Spleen (tissue), 13 donors: ENCODE measurements at places on chromosomes 2 and 18. TPM values are rescaled to one million over a fixed set of nuclear protein-coding genes. Genes with fewer than 3 reads are reported as not detected.

DNA sequence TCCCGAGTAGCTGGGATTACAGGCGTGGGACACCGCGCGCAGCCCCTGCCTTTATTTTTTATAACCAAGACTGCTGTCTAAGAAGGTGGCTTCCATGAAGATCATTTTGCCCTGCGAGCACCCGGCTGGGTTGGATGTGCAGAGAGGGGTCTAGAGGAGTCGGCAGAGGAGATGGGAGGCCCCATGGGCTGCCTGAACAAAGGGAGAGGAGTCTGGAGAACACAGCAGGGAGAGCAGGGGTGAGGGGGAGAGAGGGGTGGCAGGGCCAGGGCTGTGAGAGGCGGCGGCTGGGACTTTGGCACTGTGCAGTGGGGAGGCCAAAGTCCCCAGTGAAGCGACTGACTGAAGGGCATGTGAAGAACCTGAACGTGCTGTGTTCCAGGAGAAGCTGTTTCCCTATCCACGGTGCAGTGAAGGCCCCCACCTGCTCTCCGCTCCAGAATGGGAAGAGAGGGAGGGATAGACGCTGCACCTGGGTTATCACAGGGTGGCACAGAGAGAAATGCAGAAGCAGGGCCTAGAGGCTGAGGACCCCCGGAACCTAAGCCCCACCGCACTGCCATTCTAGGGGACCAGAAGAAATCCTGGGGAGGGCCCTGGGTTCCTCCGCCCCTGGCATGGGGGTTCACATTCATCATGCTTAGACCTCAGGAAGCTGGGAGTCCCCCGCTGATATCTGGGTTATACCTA, 24.8 kb upstream of the FOSL2 start:
- H3K27me3 ChIP-seq, result peaks cover 5% of the 10 kb centered on the region
- H3K4me1 ChIP-seq, result peaks cover 11% of the 10 kb centered on the region
- no peak overlapping the region for H3K4me3 ChIP-seq
- no peaks in the 10 kb centered on the region for H3K36me3 ChIP-seq

- DNase-seq, result peak; percentile 61
- peak overlapping the region; percentile 50 for H3K27ac ChIP-seq
- no peaks in the 10 kb centered on the region for H3K4me1 ChIP-seq
- H3K27me3 ChIP-seq, result peaks cover 5% of the 10 kb centered on the region
- H3K36me3 ChIP-seq, result no peaks in the 10 kb centered on the region
Measured at GRCh38 chr2:238928520-238929241, 80.8 kb downstream of the TWIST2 start.

GRCh38 chr2:186910996-186911395, 62.0 kb upstream of the ZSWIM2 start:
- H3K27me3 ChIP-seq, result no peaks in the 10 kb centered on the region
- no peak overlapping the region for H3K27ac ChIP-seq
- H3K4me3 ChIP-seq, result no peak overlapping the region
- no peaks in the 10 kb centered on the region for H3K4me1 ChIP-seq

- H3K4me3 ChIP-seq, result no peak overlapping the region
- H3K27me3 ChIP-seq, result no peaks in the 10 kb centered on the region
- no peak overlapping the region for H3K27ac ChIP-seq
Measured at GRCh38 chr2:44560941-44561340, 199.2 kb downstream of the CAMKMT start.

DNA sequence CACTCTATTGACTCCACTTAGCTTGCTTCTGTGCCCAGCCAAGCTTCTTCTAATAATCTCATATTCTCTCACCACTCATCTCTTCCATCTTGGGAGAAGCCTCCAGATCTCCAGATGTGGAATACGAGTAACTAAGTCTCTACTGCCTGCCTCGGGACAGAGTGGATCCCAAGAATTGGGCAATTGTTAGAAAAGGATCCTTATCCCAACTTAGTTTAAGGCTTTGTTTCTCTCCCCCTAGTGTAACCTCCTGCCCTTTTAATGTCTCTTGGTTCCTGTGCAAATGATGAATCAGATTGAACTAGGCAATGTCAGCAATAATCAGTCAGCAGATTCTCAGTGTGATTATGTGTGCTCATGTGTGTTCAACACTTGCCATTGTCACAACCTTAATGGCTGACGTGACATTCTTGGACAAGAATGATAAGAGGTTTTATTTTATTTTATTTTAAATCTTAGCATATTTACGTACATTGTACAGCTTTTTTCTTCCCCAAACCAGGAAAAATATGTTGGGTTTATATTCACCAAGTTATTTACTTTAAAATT, 59.7 kb downstream of the MYO3B start:
- no peaks in the 10 kb centered on the region for H3K36me3 ChIP-seq
- DNase-seq, result no peak
- no peak overlapping the region for H3K4me3 ChIP-seq
- H3K27ac ChIP-seq, result no peak overlapping the region
- no peaks in the 10 kb centered on the region for H3K4me1 ChIP-seq

- H3K27ac ChIP-seq, result no peak overlapping the region
- H3K4me1 ChIP-seq, result no peaks in the 10 kb centered on the region
- DNase-seq, result no peak
- no peaks in the 10 kb centered on the region for H3K27me3 ChIP-seq
- H3K36me3 ChIP-seq, result no peaks in the 10 kb centered on the region
Measured at GRCh38 chr2:27856386-27856785, 33.8 kb downstream of the RBKS start.

GRCh38 chr2:43293744-43294695, 67.6 kb upstream of the ZFP36L2 start:
- H3K4me1 ChIP-seq, result peaks cover 12% of the 10 kb centered on the region
- peak overlapping the region; percentile 7 for H3K27ac ChIP-seq

- no peaks in the 10 kb centered on the region for H3K36me3 ChIP-seq
- H3K27me3 ChIP-seq, result no peaks in the 10 kb centered on the region
- no peak overlapping the region for H3K4me3 ChIP-seq
- no peak overlapping the region for H3K27ac ChIP-seq
- no peak for DNase-seq
Measured at GRCh38 chr18:47550611-47551010, 299.2 kb upstream of the SKOR2 start.

- H3K27ac ChIP-seq, result no peak overlapping the region
- no peak for DNase-seq
- H3K27me3 ChIP-seq, result no peaks in the 10 kb centered on the region
- H3K4me3 ChIP-seq, result no peak overlapping the region
Measured at GRCh38 chr2:72236445-72237067, 88.9 kb upstream of the CYP26B1 start.

DNA sequence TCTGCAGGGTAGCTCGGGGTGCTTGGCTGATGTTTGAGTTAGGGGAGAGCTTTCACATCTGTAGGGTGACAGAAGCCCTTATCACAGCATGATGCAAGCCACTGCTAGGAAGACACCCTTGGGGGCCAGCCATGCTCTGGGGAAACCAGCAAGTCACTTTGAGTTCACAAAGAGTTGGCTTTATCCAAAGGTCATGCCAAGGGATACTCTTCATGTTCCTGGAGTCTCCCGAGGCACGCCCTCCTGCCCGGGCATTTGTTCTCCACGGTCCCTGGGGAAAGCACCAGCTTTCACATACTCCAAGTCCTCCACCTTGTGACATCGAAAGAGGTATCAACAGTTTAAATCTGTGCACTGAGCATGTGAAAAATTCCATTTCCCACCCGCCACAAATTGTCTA, 227.7 kb downstream of the VAPA start:
- no peak overlapping the region for H3K27ac ChIP-seq
- H3K36me3 ChIP-seq, result no peaks in the 10 kb centered on the region
- no peak overlapping the region for H3K4me3 ChIP-seq
- no peak for DNase-seq
- no peaks in the 10 kb centered on the region for H3K27me3 ChIP-seq
- H3K4me1 ChIP-seq, result no peaks in the 10 kb centered on the region

DNA sequence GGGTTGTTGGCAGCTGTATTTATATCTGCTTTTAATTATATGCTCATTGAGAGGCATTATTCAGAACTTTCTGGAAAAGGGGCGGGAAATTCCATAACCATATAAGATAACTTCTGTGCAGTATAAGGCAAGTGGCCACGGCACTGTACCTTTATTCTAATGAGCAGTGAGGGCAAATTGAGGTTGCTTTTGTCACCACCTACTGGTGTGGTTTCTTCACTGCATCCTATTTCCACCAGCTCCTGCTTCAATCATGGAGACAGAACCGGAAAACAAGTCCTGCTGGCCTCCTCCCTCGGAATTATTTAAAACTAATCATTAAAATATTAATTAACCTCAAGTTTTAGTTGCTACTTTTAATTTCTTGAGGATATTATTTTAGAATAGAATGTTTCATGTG, 759.4 kb downstream of the CBLN2 start:
- H3K27me3 ChIP-seq, result no peaks in the 10 kb centered on the region
- H3K27ac ChIP-seq, result no peak overlapping the region
- H3K4me1 ChIP-seq, result no peaks in the 10 kb centered on the region
- H3K36me3 ChIP-seq, result no peaks in the 10 kb centered on the region

DNA sequence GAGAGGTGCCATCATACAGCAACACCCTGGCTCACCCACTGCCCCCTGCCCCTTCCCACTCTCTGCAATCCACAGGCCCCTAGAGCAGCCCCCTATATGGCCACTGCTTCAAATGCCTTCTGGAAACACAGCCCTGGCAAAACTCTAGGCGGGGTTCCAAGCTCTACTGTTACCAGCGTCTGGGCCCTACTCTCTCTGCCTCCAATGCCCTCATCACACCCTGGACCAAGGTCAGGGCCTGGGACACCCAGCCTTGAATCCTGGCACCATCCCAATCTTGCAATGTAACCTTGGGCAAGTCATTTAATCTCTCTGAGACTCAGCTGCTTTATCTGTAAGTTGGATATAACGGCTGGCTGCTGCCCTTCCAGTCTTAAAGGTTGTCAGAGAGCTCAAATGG, 39.2 kb upstream of the LOXHD1 start:
- H3K27ac ChIP-seq, result no peak overlapping the region
- no peaks in the 10 kb centered on the region for H3K4me1 ChIP-seq

- H3K27me3 ChIP-seq, result no peaks in the 10 kb centered on the region
- no peak overlapping the region for H3K4me3 ChIP-seq
- no peak for DNase-seq
- H3K36me3 ChIP-seq, result no peaks in the 10 kb centered on the region
Measured at GRCh38 chr2:150647943-150648342, 160.5 kb upstream of the RND3 start.

DNA sequence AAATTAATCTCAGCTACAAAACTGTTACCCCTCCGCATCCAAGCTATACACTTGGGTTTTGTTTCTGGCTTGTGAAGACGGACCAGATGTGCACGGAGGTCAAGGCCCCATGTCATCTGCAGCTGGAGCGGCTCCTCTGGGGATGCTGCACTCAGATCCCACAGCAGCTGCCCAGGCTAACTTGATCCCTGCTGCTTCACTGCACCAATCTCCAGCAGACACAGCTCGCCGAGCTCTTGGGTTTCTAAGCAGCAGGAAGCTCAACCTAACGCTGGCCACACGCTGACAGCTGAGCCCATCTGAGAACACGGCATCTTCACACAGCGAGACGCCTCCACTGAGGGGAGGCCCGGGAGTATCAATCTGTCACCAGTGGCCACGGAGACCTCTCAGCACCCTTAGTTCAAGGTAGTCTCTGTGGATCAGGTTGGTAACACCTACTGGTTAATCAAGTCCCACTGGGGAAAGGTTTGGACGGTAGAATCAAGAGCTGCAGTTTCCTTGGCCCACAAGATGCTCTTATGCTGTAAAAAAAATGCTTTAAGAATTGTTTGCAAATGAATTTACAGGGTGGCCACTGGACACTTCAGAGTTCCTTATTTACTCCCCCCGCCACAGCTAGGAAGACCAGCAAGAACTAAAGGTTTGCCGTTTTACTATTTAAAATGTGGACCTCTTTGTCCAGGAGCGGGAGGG, 67.5 kb downstream of the EMILIN2 start:
- H3K4me3 ChIP-seq, result no peak overlapping the region
- H3K4me1 ChIP-seq, result peaks cover 25% of the 10 kb centered on the region
- DNase-seq, result no peak
- no peak overlapping the region for H3K27ac ChIP-seq

GRCh38 chr18:44920441-44920840, 239.8 kb downstream of the SETBP1 start:
- no peak overlapping the region for H3K4me3 ChIP-seq
- no peaks in the 10 kb centered on the region for H3K4me1 ChIP-seq
- no peak for DNase-seq
- H3K36me3 ChIP-seq, result no peaks in the 10 kb centered on the region
- no peaks in the 10 kb centered on the region for H3K27me3 ChIP-seq
- H3K27ac ChIP-seq, result no peak overlapping the region

GRCh38 chr2:43837831-43838559, 644 bp downstream of the ABCG5 start:
- H3K36me3 ChIP-seq, result no peaks in the 10 kb centered on the region
- no peak overlapping the region for H3K27ac ChIP-seq
- H3K27me3 ChIP-seq, result no peaks in the 10 kb centered on the region
- H3K4me1 ChIP-seq, result no peaks in the 10 kb centered on the region

KIF5C gene
- 2.3 TPM for total RNA-seq

ARHGEF4 gene
- not detected for total RNA-seq

IL37 gene
- not detected for total RNA-seq

PRSS56 gene
- total RNA-seq, result not detected

KRTCAP3 gene
- total RNA-seq, result not detected

ERBB4 gene
- total RNA-seq, result 0.44 TPM

CASP10 gene
- 42.5 TPM for total RNA-seq

TEKT4 gene
- total RNA-seq, result not detected
